Stimulated activated CD8-positive, alpha-beta memory T cell treated with anti-CD3 and anti-CD28 coated beads, Interleukin-4, amount 100 ng/mL, for 4 hours (primary cell): ENCODE measurements at places on chromosomes 7 and 10.

DNA sequence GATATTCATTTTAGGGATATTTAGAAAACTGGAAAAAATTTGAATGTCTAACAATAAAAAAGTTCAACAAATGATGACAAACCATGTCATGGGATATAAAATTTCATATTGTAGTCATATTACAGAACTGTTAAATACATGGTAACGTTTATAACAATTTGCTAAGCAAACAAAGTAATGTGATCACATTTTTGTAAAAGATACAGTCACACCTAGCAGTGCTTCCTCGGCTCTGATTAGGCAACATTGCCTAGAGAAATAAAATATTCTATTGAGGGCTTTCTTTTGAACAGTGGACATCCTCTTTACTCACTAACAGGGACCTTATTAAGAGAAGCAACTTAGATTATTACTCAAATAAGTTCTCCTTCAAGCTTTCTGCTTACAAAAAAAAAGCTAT is 605.5 kb downstream of the GATA3 start:
- no peak for DNase-seq

DNA sequence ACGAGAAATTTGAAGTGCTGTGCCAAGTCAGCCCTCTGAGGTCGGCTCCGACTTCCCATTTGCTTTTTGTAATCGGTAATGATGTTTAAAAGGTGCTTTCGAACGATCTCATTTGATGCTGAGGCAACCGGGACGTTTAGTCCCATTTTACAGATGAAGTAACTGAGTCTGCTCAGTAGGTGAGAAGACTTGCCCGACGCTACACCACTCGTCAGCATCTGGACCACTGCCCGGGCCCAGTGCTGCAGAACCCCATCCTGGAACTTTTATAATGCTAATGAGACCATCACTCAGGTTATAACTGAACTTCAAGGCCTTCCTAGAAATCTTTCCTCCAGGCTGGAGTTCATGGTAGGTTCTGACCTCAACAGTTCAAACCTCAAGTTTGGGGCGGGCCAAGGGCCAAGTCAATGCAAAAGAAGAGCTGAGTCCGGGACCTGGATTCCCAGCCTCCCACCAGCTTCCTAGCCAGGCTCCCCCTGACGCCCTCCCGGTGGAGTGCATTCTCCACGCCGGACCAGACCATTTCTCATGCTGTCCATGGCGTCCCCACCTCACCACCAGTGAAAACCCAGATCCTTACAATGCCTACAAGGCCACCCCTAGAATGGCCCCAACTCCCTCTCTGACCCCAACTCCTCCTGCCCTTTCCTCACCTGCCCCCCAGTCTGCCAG is 699 bp upstream of the PDLIM1 start:
- no peak for DNase-seq

- DNase-seq, result no peak
Observed at GRCh38 chr10:83978681-83979383, 160.5 kb upstream of the GHITM start.

DNA sequence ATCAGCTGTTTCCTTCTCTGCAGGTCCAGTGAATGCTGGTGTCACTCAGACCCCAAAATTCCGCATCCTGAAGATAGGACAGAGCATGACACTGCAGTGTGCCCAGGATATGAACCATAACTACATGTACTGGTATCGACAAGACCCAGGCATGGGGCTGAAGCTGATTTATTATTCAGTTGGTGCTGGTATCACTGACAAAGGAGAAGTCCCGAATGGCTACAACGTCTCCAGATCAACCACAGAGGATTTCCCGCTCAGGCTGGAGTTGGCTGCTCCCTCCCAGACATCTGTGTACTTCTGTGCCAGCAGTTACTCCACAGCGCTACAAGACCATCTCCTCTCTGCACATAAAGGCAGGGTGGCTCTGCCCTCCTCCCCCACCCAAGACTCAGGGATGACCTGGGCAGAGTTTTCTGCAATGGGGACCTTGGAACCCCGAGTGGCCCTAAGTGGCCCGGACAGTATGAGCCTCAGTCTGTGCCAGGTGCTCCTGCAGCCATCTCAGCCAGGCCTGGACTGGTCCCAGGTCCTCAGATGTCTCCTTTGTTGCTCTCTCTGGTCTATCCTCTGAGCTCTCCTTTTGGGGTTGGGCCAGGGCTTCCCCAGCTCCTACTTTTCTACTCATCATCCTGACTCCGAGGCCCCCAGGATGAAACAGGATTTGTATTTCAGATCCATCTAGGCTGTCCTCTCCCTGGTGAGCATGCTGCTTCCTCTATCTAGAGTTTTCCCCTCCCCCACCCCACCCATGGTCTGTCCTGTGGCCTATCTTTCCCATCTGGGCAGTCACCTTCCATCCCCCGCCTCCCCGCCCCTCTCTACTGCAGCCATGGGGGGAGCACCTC is 212.1 kb upstream of the PRSS58 start:
- no peak for DNase-seq

DNA sequence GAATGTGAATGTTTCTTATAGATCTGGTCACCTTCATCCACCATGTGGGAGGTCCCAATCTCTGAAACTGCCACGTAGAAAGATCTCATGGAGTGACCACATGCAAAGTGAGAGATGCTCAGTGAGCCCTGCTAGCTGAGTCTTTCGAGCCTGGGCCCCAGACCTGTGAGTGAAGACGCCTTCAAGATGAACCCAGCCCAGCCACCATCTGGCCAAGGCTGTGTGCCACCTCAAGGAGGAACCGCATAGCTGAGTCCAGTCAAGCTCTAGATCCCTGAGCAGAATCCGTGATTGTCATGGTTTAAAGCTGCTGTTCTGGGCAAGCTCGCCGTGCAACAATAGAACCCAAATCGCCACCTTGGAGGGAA is 20.2 kb upstream of the PPIF start:
- no peak for DNase-seq

GRCh38 chr10:3395458-3395861 is 222.9 kb upstream of the PITRM1 start:
- DNase-seq, result no peak

DNA sequence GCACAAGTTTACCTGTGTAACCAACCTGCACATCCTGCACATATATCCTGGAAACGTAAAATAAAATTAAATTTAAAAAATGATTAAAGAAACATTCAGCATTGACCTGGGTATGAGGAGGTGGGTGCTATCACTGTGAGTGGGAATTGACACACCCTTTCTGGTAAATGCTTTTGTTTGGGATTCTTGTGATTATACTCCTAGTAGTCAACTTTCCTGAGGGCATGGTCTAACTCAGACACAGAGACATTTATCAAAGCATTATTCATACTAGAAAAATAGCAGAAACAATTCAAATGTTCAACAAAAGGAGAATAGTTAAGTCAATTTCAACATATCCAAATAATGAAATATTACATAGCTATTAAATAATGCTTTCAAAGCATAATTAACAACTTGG is 44.2 kb downstream of the CNNM2 start:
- DNase-seq, result no peak

DNA sequence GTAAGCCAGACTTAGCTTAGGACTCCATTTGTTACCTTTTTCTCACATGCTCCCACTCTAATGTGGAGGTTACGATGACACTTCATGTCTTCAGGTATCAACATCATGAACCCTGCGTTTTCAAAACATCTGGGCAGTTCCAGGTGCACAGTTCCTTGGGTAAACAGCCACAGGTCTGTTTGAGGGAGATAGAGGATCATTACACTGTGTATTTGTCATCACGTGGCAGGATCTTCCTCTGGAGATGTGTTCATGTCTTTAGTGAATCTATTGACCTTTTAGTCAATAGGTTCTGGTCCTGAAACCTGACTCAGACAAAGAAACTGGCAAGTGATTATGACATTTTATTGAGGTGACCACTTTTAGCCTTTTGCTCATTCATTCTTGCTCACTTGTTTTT is 145.5 kb downstream of the ANKRD7 start:
- no peak for DNase-seq

DNA sequence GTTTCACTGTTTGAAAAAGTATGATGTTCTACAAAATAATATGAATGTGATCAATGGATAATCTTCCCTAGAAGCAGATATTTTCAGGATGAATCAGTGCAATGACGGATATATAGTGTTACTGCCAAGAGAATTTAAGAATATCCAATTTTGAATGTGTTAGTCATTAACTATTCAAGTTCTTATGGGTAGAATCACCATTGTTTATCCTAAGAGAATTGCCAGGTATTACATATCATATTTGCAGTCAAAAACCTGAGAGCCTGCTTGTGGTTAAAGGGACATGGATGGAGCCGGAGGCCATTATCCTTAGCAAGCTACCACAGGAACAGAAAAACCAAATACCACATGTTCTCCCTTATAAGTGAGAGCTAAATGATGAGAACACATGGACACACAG is 26.9 kb downstream of the AHR start:
- no peak for DNase-seq

GRCh38 chr10:51001587-51001986 is 72.7 kb upstream of the PRKG1 start:
- no peak for DNase-seq

GRCh38 chr10:30154561-30154960 is 95.2 kb upstream of the JCAD start:
- no peak for DNase-seq

DNA sequence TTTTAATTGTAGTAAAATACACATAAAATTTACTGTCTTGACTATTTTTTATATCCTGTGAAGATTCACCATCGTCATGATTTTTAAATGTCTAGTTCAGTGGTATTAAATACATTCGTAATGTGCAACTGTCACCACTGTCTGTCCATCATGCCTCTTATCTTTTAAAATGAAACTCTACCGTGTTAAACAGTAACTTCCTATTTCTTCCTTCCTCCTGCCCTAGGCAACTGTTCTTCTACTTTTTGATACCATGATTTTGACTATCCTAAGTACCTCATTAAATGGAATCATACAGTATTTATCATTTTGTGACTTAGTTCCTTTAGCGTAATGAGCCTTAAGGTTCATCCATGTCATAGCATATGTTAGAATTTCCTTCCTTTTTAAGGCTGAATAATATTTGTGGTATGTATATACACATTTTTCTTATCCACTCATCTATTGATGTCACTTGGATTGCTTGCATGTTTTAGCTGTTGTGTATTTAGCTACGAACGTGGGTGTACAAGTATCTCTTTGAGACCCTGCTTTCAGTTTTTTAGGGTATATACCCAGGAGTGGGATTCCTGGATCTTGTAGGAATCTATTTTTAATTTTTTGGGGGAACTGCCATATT is 13.5 kb downstream of the SLK start:
- no peak for DNase-seq

DNA sequence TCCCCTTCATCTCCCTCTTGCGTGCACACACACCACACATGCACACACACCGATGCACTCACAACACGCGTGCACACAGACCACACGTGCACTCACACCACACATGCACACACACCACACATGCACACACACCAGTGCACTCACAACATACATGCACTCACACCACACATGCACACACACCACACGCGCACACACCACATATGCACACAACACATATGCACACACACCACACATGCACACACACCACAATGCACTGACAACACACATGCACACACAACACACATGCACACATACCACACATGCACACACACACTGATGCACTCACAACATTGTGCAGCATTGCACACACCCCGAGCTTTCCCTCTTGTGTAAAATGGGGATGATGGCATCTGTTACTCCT is 68.1 kb downstream of the TRRAP start:
- DNase-seq, result no peak

DNA sequence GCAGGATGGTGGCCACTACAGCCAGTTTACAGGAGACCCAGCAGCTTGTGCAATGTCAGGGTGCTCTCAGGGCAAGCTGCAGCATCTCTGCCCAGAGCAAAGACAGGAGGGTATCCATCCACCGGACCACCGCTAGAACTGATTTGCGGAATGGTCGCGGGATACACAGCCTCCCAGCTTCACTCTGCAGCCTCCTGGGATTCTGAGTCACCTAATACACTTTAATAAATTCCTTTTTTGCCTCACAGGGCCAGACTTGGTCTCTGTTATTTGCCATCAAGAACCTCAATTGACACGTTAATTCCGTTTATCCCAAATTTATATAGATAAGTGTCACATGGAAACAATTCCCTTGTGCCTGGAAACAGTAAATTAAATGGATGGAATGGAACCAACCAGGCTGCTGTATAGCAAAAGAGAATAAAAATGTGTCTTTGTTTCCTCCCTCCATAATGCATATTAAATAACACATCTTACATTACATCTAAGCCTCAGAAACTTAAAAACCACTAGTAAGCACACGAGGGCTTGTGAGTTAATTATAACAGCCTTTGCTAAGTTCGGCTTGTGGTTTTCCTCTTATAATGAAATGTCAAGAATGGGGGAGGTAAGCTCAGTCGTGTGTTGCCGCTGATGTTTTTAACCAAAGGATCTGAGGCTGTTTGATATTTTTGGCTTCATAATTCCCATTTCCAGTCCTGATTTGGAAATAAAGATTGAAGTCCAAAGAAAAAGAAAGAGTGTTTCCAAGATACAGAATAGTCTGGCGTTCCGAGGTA is 52.1 kb downstream of the ADRB1 start:
- no peak for DNase-seq

- DNase-seq, result no peak
Observed at GRCh38 chr7:115040057-115040456, 118.2 kb downstream of the MDFIC start.

- no peak for DNase-seq
Observed at GRCh38 chr10:33674986-33675599, 340.6 kb upstream of the NRP1 start.

- DNase-seq, result no peak
Observed at GRCh38 chr10:93438613-93439253, 43.4 kb downstream of the MYOF start.

DNA sequence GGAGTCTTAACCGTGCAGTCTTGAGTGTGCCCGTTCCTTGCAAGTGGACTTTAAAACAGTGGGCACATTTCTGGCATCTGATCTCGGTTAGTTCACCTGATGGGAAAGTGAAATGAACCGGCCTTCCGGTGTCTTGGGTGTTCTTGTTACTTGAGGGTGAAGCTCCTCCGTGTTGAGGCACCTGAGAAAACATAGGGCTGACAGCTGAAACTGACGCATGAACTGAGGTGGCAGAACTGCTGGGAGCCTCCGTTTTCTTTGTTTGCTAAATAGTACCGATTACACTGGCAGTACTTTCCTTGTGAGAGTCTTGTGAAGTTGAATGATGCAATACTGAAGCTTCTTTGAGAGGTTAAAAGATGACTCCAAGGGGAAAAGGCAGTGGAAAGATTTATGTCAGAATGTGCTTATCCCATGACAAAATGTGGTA is 62.8 kb upstream of the SAMD8 start:
- DNase-seq, result no peak

DNA sequence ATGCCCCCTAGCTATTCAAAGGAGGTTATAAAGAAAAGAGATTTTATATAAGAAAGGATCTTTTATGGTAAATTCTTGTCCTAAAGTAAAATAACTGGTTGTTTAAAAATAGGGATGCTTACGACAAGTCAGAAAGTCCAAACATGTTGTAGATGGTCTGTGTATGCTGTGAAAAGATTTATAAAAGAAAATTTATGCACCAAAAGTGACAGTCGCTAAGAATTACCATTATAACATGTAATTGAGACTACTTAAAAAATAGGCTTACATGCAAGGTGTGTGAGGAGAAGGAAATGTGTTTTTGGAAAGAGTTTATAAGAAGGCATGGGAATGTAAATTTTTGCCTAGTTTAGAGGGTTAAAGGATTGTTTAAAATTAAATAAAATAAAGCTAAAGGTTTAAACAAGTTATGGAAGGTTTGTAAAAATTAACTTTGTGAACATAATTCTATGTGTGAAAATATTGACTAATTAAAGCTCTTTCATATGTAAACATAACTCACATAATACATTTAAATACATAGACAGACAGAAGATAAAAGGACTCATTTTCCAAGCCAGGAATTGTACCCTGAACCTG is 118.5 kb downstream of the LYZL1 start:
- no peak for DNase-seq

- DNase-seq, result no peak
Observed at GRCh38 chr7:99920149-99920548, 819 bp upstream of the TRIM4 start.
